ENCODE measurements at places on chromosomes 11 and 22.

GRCh38 chr11:108511851-108512474, 13.8 kb upstream of the POGLUT3 start:
- DNase-seq: no peak

GRCh38 chr11:77104727-77105126, 2.1 kb downstream of the OMP start:
- no peak for DNase-seq

- DNase-seq: no peak
Measured at GRCh38 chr11:126407682-126408288, 52.3 kb downstream of the ST3GAL4 start.

DNA sequence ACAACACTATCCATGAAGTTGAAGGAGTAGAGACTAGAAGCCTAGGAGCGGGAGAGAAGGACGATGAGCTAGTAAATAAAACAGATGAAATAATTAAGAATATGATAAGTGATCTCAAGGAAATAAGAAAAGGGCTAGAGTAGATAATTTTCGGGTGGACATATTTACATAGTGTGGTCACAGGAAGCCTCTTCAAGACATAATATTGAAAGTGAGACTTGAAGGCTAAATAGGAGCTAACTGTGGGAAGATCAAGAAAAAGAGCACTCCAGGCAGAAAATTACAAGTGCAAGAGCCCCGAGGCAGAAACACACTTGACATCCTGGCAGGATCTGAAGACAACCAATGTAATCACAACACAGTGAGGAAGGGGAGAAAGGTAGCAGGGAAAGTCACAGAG, 11.9 kb upstream of the PPFIBP2 start:
- no peak for DNase-seq

GRCh38 chr11:64028398-64029115, 7.2 kb upstream of the FLRT1 start:
- DNase-seq: no peak

DNA sequence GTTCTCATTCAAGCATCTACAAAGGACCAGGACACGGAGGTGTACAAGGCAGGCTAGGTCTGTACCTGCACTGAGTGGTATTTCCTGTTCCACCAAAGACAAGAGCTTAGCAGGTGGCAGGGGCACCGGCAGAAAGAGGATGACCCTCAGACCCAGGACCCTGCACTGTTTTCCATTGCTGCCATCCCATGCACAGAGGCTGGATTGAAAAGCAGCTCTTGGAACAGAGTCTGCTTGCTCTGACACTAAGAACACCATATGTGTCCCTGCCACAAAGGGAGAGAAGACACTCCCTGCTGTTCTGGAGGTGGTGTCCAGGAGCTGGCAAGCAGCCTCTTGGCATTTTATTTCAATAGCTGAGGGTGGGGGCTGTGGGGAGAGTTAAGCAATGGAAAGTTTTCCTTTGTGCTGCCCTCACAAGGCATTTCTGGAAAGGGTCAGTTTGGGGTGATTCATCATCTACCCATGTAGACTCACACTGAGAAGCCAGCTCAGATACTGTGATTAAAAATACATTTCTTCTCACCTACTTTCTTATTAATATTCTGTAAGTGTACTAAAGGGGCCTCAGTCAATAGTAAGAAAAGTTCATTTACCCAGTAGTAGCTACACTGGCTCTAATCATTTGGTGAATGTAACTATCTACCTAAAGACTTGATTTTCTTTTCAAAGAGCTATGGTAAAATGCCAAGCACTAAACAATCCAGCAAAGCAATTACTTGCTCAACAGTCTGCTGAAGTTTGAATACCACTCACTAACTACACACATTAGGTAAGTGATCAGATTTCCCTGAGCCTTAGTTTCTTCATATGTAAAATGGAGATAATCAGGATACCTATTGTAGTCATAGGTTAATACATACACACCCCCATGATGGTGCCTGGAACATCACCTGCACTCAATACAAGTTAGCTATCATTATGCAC, 55.2 kb downstream of the SLC1A2 start:
- no peak for DNase-seq

DNA sequence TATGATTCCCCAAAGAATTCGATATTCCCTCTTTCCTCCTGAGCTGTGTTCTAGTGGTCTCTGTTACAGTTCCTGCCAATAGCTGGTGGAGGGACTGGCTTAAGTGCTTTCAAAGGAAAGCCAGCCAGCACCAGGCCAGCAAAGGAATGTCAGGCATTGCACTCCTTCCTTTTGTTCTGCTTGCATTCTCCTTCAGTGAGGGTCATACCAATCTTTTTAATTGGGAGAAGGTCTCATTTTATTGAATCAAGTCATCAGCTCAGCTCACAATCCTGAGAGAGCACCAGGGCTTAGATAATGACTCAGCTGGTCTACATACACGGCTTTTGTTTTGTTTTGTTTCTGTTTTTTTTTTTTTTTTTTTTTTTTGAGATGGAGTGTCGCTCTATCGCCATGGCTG, 222.9 kb downstream of the NAV2 start:
- no peak for DNase-seq

DNA sequence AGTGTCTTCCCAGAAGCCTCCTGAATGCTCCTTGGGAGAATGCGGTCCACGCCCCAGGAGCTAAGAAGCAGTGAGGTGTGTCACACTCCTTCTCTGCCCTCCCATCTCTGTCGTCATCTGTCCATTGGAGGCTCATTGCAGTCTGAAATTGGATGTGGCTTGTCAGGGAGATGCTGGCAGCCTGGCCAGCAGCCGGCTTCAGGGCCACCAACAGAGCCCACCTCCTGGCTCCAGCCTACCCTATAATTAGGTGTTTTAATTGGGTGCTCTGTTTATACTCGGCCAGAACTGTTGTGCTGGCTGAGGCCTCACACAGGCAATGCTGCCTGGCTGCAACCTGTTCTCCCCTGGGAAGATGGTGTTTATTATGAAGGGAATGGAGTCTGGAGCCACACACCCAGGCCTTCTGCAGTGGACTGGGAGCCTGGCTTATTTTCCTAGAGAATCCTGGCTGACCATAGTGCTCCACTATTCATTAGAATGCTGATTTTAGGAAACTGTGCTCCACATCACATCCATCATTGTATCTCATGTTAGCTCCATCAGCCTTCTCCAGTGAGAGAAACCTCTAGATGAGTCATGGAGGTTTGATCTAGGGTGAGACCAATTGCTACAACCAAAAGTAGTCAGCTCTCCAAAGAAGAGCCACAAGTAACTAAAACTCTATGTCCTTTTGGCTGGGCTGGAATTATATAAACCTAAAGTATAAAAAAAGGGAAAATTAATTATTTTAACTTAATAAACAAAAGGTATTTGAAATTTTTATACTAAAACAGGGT, 86.8 kb upstream of the CRTAM start:
- DNase-seq: no peak

- DNase-seq: no peak
Measured at GRCh38 chr11:134675983-134676382, 263.9 kb upstream of the B3GAT1 start.

DNA sequence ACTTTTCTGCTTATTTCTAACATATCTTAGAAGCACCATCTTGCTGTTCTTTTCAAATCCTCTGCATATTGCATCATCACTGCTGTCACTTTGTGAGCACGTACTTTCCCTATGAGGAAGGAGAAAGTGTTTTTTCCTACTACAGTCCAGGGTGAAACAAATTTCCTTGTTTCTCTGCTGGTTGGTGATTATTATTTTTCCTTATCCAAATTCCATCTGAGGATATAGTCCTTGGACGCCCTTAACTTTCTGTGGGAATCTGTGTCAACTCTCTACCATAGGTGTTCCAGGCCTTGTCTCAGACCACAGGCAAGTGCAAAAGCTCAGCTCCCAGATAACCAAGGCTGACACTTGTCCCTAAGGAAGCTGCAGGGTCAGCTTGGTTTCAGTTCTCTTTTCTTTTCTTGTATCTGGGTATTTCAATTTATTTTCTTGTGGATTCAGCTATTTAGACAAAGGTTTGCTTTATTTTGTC, 29.4 kb upstream of the LYVE1 start:
- DNase-seq: no peak

Measured in activated CD8-positive, alpha-beta T cell treated with anti-CD3 and anti-CD28 coated beads, Interleukin-2, amount 10 ng/mL, durations not matched to agents 7 days and 5 days (primary cell).